ENCODE measurements at places on chromosomes 11 and 22.
A peak's percentile ranks its signal among the peaks of the same experiment; 100 is the strongest.

DNA sequence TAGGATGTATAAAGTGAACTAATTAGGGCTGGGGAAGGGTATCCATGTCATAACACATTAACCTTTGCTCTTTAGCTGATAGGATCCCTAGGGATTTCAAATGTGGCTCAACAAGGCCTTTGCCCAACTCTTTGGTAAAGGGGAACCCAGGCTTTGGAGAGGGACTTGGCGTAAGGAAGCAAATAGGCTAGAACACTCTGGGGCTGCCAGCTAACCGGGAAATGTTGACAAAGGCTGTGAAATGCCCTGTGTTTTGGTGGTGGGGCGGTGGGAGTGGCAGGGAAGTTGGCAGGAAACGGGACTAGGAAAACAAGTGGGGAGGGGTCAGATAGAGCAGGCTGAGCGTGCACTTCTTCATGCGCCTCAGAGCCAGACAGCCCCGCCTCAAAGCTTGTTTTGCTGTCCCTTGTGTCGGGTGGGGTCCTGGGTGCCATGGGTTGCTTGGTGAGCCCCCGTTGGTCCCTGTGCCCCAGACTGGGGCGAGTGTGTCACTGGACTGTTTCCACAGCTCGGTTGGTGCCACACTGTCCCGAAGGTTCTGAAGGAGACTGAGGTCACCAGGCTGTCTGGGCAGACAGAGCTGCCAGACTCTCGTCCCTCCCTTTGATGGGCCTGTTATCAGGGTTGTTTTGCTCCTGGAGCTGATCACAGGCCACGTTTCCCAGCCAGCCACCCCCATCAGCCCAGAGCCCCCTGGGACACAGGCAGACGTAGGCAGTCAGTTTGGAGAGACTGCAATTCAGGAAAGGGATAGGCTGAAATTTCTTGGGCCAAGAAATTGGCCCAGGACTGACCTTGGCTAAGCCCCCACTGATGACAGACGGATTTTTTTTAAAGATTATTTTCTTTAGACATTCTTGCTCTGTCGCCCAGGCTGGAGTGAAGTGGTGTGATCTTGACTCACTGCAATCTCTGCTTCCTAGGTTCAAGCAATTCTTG, 19.6 kb downstream of the KCTD21 start:
- DNase-seq: peak; percentile 51

- no peak for DNase-seq
Observed at GRCh38 chr11:122756417-122756816, 81.9 kb upstream of the CRTAM start.

DNA sequence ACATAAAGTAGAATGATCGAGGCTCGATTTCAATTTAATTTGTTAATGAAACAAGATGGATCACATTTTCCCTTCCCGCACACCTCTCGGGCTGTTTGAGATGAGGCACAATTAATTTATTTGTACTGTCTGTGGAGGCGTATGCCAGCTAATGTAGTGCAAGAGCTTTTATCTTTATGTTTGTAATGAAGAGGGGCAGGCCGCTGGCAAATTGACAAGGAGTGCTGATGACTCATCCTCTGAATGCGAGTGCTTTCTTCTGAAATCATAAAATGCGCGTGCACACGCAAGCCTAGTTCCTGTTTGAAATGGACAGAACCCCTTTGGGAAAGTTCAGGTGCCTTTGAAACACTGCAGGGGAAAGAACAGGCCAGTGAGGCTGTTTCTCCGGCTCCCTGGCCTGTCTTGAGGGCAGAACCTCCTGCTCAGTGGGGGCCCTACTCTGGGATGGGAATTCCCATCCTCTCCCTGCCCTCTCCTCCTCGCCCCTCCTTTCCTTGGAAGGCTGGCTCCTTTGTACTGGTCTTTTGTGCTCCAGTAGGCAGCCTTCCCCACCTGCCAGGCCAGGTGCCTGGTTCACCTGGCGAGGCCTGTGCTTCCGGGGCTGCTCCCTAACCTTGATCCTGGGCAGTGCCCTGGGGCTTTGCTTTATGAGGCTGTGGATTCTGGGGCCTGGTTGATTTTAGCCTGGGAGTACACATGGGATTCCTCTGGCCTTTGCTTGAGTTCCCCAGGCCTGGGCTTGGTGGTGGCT, 50.3 kb downstream of the TEAD1 start:
- peak; percentile 96 for DNase-seq

DNA sequence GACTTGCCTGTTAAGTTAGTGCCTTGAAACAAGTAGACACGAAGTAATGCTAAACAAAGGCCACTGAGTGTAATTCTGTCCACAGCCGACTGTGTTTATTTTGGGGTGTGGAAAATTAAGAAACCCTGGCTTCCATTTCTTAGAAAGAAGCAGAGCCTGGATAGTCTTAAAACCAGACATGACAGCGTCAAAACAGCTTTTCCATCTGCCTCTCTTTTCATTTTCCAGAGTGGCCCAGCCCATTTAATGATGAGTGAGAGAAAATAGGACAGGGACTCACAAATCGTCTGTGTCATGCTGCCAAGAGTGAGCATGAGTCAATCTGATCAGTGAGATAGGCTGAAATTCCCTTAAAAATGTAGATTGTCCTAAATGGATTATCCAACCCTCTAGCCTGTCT, 485.9 kb downstream of the JRKL start:
- no peak for DNase-seq

GRCh38 chr11:95585752-95586077, 203.9 kb downstream of the FAM76B start:
- DNase-seq: no peak
